ENCODE measurements at places on chromosomes 3 and 15. TPM values are rescaled to one million over a fixed set of nuclear protein-coding genes. Genes with fewer than 3 reads are reported as not detected.

DNA sequence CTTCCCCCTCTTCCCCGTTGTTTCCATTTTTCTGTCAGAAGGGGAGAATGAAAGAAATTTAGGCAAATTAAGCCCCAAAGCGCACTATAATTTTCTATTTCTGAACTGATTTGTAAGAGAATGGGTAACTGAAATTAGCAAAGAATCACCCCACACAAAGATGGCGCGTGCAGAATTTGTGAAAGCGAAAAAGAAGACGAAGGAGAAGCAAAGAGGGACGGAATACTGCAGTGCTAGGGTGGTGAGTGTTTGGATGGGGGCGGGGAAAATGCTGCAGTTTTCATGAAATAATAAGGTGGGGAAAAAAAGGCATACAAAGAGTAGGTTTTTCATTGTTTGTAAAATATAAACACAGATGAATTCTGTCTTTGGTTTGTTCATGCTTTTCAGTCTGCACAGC, 4.6 kb upstream of the CTNNB1 start:
- DNase-seq, result no peak

DNA sequence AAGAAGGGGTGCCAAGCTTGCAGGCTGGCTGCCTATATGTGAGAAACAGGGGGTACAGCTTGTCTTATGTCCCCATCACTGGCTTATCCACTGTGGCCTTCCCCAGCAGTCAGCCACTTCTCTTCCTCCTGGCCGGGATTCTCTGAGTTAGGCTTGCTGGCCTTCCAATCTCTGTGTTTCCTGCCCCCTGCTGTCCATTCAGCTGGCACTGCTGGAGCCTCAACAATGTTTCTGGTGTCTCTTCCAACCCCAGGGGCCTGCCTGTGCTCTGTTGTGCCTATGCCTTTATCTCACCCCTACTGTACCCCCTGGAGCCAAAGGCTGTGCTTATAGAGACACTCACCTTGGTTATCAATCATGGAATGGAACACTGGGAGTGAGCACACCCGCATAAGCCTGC, 36.5 kb downstream of the ANAPC13 start:
- no peak for DNase-seq

DNA sequence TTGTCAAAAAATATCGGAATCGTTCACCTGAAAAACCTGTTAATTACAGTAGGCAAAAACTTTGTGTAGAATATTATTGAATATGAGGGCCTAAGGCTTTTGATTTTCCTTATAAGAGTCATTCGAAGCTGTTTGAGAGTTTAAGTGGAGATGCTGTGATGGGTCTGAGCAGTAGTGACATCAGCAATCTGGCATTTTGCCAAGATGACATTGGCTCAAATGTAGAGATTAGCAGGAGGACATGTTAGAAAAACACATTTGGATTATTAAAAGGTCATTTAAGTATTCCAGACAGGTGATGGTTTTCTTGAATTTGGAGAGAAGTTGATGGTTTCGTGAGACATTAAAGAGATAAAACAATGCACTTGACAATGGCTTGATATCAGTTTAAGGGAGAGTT, 12.9 kb downstream of the OR5AC2 start:
- no peak for DNase-seq

GRCh38 chr15:86483936-86484335, 404.3 kb downstream of the AGBL1 start:
- DNase-seq, result no peak

DNA sequence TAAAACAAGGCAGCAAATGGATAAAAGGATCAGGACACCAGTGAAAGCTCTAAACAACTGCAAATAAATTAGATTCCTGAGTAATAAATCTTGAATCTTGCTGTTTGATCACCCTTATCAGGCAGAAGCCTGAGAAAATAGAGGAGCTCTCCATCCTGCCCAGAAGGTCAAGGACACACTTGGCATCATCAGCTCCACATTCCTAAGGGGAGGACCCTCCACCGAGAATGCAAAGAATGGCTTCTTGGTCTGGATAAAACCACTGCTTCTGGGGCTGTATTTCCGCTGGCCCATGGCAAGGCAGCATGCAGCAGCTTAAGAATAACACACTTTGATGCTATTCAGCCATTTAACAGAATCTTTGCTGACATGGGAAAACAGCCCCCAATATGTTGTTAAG, 108.9 kb upstream of the TSC22D2 start:
- DNase-seq, result no peak

- DNase-seq, result peak; percentile 8
Measured at GRCh38 chr15:99385865-99386264, 134.6 kb downstream of the LRRC28 start.

DNA sequence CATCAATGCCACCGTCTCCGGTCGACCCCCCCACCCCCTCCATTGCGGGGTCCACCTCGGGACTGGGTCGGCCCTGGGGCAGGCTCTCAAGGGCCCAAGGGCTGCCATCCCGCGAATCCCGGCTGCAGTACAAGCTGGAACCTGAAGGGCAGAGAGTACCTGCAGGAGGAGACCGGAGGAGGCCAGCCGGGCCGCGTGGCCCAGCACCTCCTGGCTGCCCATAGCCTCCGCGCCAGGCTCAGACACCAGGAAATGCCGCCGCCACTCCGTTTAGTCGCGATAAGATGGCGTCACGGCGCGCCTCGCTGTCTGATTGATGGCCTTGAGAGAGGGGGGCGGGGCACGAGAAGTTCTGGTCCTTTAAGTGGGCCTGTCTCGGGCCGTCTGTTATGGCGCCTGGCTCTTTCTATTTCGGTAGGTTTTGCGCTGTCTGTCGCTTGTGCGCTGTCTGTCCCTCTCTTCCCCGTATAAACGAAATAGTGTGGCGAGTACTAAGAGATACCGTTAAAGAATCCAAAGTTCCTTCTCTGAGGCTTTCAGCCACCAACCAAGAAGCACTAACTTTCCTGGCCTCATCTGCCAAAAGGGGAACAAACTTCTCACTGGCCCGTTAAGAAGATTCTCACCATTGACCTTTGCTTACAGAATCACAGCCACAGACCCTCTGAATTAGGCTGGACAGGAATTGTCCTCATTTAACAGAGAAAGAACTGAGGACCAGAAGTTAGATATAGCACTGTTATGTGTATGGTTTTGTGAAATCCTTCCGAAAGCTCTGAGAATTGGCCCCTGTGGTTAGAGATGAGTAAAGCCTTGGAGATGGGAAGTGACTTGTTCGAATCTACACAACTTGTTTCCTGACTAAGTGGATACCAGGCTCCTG, at the start of gene RFT1:
Gene RFT1 (minus strand): TSS at position 257 of the 883 bp plus-strand sequence. CDS start 35 bp downstream, at position 222.
- peak; percentile 96 for DNase-seq

Gene CYP8B1
- not detected for total RNA-seq

DNA sequence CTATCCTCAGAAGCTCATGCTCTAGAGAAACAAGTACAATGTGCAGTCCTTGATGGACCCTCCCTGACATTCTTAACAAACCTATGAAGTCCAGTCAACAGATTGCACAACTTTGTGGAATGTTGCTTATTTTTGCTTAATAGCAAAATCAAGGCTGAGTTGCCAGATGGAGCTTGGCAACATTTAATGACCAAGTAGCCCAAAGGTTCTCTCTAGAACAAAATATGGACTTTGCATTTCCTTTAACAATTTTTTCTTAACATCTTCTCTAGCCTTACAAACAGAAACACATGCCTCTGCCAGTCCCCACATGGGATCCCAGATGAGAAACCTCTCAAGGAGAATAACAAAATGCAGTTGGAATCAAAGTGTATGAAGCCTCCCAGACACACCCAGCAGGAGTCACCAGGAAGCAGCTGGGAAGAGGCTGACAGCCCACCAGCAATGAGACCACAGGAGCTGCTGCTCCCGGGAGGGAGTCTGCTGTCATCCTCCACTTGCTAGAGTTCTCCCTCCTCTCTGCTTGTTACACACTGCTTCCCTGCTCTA, 422.5 kb upstream of the CDIN1 start:
- no peak for DNase-seq

- peak; percentile 87 for DNase-seq
Measured at GRCh38 chr3:122564155-122564912, at the start of the genes DTX3L and PARP9. TSS of gene DTX3L (plus strand) at chr3:122564338. CDS start at chr3:122564427, 89 bp downstream. TSS of gene PARP9 (minus strand) at chr3:122564300. CDS start at chr3:122559620, 4,680 bp downstream.

- no peak for DNase-seq
Measured at GRCh38 chr15:87901926-87902690, 354.4 kb downstream of the NTRK3 start.

DNA sequence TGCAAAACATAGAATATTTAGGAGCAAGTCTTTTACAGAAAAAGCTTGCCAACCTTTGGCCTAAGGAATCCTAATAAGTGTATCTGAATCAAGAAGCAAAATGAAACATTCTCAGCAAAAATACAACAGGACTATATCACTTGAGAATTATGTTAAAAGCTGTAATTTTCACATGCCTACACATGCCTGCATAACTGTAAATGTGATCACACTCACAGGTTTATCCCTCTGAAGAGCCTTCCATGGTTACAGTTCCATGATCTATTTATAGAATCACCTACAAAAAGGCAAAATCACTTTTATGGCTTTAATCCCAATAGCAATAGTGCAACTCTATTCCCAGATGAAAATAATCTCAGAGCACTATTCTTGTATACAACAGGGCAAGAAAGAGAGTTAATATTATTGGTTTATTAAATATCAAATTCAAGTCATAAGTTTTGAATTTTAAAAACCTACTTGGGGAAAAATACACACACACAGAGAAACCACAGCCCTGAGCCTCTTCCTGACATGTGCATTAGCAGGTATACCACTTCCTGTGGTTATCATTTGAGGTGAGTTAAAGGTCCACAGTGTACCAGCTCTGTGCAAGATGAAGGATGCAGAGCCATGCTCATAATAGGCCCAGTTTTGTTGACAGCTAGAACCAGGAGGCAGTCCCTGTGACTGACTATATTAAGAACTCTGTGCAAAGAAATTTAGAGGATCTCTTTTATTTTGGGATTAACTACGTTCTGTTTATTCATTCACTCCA, 252.5 kb upstream of the TGFBR2 start:
- peak; percentile 70 for DNase-seq

Gene XCR1
- total RNA-seq, result 0.05 TPM

DNA sequence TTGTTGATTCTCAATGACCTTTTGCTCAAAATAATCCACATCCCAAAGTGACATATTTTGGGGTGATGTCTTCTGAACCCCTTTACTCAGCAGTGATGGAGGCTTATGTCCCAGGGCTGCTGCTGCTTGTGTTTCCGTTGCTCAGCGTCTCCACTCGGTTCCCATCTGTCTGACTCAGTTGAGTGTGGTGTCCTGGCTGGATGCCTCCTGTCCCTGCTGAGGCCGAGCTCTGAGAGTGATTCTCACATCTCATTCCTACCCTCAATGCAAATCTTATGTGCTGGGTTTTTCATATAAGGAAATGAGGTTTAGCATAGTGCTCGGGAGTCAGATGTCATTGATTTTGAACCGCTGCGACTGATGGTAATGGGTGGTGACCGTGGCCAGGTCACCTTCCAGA, 247.4 kb downstream of the GABRG3 start:
- DNase-seq, result no peak

GRCh38 chr3:10348404-10348721, 27.5 kb upstream of the SEC13 start:
- DNase-seq, result no peak

DNA sequence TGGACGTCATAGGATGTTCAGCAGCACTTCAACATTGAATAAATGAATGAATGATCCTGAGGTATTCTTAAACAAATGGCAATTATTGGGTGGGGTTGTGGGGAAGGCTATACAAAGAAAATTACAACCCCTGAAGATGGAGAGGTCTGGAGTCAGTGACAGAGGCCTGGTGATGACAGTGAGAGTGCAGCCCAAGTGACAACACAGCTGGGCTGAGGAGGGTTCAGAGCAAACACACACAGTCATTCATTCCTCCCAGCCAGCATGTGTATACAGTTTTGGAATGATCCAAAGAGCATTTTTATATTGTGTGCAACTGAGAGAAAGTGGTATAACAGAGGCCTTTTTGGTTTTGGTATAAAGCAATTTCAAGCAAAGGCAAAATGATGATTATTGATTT, 148.1 kb downstream of the ANO10 start:
- DNase-seq, result no peak

Gene FAM3D
- not detected for total RNA-seq

GRCh38 chr3:188049606-188050530, 104.1 kb upstream of the LPP start:
- DNase-seq, result peak; percentile 24

GRCh38 chr15:70451821-70452653, 311.3 kb downstream of the UACA start:
- peak; percentile 27 for DNase-seq

Gene ABHD5
- total RNA-seq, result 20.4 TPM

Gene SLC7A14
- total RNA-seq, result not detected

GRCh38 chr3:19808834-19809233, 125.2 kb downstream of the EFHB start:
- no peak for DNase-seq

DNA sequence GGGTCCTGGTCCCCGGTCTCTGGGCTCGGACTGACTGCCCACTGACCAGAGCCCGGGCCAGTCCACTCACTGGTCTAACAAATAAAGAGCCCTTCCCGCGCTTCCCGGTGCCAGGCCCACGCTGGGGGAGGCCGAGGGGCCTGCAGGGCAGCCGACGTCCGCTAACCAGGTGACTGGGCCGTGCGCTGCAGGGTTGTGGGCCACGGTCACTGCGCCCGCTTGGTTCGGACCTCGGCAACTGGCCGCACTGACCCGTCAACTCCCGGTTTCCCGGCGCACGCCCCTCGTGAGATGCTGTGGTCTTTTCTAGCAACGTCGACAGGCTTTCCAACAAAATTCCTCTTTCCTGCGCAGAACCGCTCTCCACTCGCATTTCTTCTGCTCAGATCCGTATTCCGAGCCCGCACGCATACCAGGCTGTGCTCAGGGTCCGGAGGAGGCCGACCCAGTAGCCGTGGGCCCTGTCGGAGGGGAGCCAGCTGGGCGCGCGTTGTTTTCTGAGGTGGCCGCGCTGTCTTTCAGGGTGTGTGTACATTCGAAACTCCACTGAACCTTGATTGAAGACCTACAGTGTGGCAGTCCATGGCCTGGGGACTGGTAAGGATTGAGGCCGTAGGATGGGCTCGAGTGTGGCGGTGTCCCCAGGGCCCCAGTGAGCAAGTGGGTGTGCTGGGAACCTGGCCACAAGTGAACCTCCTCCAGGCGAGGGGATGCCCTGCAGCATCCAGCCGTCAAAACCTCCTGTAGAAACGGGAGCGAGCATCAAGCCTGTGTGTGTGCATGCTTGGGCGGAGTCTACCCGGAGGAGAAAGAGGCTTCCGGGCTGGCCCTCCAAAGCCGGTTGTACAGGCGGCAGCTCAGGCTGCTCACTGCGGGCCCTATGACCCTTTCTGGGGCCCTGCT, 875 bp upstream of the NT5DC2 start:
- DNase-seq, result no peak

DNA sequence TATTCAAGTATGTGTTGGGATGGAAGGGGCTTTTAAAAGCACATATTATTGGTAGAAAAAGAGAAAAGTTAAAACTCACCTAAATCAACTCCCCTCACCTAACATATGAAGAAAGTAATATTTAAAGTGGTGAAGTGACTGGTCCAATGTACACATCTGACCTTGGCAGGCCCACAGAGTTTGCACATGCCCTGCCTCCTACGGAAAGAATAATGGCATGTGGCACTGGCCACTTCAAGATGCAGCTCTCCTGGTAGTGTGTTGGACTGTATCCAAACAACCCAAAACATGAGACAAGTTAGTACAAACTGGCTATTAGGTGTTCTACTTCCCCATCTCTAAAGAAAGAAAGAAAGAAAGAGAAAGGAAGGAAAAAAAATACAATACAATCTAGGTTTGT, 117.1 kb downstream of the MECOM start:
- DNase-seq, result no peak

Gene TRPM1
- total RNA-seq, result not detected

GRCh38 chr3:65677486-65678010, 361.2 kb downstream of the MAGI1 start:
- no peak for DNase-seq

Gene CALML4
- total RNA-seq, result 13.1 TPM

GRCh38 chr3:150875548-150875947, 29.7 kb downstream of the MINDY4B start:
- DNase-seq, result no peak
